Activated CD8-positive, alpha-beta memory T cell treated with anti-CD3 and anti-CD28 coated beads, Interleukin-2, amount 50 U/mL, for 48 hours (primary cell): ENCODE measurements at places on chromosomes 7 and 10.

GRCh38 chr10:28184810-28185209, 118.1 kb downstream of the MPP7 start:
- no peak for DNase-seq

DNA sequence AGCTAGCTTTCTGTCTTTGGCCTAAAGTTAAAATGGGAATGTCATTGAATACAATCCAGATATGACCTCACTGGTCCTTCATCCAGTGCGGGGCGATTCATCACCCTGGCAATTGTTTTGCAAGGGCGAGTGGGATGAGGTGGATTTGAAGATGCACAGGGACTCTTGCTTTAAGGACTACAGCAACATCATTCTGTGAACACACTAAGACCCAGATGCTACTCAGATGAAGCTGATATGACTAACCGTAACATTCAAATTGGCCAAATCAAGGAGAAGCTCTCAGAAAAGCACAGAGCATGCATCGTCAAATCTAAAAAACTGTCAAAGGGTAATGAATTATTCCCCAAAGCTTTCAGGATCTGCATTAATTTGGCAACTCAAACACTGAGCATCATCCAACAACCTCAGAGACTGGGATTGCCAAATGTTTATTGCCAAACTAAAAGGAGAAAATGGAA, 12.8 kb downstream of the CPA1 start:
- DNase-seq = no peak

DNA sequence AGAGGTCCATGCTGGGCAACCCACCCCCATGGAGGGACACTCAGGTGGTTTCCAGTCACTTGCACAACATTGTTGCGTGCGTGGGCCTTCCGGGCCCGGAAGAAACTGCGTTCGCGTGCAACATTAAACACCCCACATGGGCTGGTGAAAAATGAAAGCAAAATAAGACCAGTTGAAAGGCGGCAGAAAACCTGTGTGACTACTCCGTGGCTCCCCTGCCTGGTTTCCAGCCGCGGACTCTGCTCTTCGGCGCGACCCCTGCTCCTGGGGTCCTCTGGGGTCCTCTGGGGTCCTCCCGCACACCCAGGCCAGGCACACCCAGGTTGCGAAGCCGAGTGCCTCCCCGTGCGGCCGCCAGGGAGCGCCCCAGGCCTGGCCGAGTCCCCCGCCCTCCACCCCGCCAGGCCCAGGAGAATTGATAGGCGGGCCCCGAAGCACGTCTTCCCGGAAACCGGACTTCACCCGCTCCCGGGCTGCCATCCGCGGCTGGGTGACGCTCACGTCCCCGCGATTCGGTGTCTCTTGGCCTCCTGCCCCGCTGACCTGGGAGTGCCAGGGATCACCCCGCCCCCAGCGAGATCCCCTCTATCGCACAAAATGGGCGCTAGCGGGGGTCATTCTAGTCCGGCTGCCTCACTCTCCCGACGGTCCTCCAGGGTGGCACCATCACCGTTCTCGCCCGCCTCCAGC, 1.9 kb upstream of the SH2D4B start:
- DNase-seq = peak; percentile 87

GRCh38 chr10:19815036-19815730, 1.0 kb upstream of the PLXDC2 start:
- DNase-seq = no peak

DNA sequence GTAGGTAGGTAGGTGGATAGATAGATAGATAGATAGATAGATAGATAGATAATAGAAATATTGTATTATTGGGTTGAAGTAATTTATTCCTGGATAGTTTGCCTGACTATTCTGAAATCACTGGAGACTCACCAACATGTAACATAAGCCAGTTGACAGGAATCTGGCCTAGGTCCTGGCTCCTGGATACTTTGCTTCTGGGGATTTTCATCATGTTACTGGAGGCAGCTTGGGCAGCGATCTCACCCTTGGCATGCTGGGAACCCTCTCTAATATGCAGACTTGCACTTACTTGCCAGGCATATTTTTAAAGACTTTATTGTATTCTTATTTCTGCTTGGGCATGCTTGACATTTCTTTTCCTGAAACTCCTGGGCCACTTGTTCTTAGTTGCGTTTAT, 709.1 kb upstream of the FZD8 start:
- no peak for DNase-seq

- no peak for DNase-seq
Observed at GRCh38 chr7:86747698-86748097, 104.0 kb downstream of the GRM3 start.

GRCh38 chr7:19754521-19755116, 18.8 kb downstream of the TMEM196 start:
- no peak for DNase-seq

- no peak for DNase-seq
Observed at GRCh38 chr10:65571011-65571570, 1354.7 kb upstream of the LRRTM3 start.

GRCh38 chr7:150450491-150451001, at the start of gene GIMAP8:
Gene GIMAP8 (plus strand): TSS chr7:150450630. CDS start chr7:150466699, 16,069 bp downstream.
- DNase-seq = peak; percentile 83

DNA sequence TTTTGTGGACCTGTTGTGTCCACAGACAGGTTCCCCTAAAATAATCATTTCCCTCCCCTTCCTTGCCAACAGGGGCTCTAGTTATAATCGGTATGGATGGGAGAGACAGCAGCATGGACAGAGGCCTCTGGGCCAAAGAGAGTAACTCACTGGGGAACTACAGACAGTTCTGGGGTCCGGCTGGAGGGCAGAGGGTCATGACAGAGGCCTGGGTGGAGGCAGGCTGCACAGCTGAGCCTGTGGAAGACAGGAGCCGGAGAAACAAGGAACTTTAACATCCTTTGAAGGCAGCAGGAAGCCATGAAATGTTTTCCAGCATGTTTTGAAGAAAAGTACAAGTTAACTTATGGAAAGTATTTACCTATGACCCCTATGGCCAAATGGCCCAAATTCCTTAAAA, 68.6 kb downstream of the PDIA4 start:
- DNase-seq = no peak

DNA sequence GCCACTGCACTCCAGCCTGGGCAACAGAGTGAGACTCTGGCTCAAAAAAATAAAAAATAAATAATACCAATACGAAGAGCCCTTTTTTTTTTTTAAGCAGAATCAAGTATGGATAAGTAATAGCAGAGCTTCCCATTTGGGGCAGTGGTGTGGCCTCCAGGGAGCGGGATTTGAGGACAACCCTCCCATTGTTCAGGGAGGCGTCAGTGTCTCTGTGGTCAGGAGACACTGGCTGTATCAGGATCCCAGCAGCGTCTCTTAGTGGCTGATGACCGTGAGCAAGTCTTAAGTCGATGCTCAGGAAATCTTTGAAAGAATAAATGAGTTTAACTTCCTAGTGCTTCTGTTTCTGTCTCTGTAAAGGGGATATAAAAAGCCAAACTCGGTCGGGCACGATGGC, 25.2 kb upstream of the SH2B2 start:
- DNase-seq = no peak

DNA sequence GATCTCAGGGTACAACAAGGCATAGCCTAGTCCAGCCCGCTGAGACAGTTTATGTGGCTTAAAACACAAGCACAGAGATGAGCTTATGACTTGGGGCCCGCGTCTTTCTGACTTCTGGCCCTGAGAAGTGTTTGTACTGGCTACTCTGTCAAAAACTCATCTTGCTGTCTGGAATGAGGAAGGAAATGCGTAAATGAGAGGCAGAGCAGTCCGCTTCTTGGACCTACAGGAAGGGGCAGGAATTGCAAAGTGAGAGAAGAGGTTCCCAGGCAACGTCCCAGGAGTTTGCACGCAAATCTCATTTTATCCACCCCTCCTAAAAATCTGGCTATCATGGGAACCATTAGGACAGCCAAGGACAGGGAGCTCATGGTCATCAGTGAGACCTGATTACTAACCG, 5.5 kb downstream of the ANXA11 start:
- DNase-seq = no peak

DNA sequence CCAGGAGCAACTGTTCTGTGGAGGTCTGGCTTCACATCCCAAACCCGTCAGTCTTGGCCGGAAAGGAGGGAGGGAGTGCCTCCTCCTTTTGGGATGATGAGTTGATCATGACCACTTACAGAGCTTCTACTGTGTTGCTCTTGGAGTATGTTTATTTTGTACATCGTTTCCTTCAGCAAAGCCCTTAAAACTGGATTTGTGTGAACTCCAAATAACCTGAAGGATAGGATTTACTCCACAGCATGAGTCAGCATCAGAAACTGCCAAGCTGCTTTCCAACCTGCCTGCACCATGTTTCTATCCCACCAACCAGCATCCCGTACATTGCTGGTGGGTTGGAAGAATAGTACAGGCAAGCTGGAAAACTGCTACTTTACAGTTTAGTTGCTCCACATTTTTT, 3.5 kb downstream of the CCDC201 start:
- no peak for DNase-seq

- no peak for DNase-seq
Observed at GRCh38 chr10:81680359-81680758, 194.6 kb upstream of the NRG3 start.

GRCh38 chr10:75404815-75405597, 3.4 kb upstream of the ZNF503 start:
- DNase-seq = no peak

- peak; percentile 57 for DNase-seq
Observed at GRCh38 chr7:153193144-153193595, 433.6 kb downstream of the ACTR3B start.

GRCh38 chr7:129069021-129069420, 14.1 kb upstream of the TNPO3 start:
- no peak for DNase-seq

- no peak for DNase-seq
Observed at GRCh38 chr7:138549082-138549481, 89.0 kb downstream of the TRIM24 start.

DNA sequence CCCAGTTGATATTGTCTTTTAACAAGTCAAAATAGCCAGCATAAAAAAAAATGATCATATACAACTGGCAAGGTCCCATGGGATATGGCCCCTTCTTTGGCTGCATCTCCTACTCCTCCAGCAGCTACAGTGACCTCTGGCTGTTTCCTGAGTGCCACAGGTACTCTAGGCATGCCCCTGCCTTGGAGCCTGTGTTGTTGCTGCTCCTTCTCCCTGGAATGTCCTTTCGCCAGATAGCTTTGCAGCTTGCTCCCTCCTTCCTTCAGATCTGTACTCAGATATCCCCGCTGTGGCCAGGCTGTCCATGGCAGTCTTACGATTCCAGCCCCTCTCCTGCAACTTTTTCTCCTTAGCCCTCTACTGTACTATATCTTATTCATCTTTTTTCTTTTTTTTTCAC, 23.3 kb downstream of the CNNM2 start:
- no peak for DNase-seq

DNA sequence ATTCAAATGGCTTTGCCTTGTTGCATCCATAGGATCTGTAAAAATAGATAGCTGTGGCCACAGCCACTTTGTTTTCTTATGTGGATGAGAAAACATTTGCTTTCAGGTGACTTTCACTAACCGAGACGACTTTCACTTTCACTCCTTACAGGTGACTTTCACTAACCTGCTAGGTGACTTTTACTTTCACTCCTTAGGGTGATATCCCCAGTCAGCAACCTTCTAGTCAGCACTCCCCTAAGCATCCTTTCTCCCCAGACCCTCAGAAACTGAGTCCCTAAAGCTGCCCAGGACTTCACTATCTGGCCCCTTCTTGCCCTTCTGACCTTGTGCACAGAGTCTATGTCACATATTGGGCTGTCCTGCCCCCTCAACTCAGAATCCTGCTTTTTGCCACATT, 177.5 kb downstream of the RELN start:
- DNase-seq = no peak

- no peak for DNase-seq
Observed at GRCh38 chr7:88268858-88269257, 37.8 kb downstream of the STEAP4 start.

- no peak for DNase-seq
Observed at GRCh38 chr10:44908066-44908749, 2.9 kb upstream of the TMEM72 start.

- no peak for DNase-seq
Observed at GRCh38 chr10:49388161-49388560, 7.7 kb downstream of the DRGX start.

GRCh38 chr10:14032406-14032998, 298.2 kb downstream of the FRMD4A start:
- DNase-seq = peak; percentile 86

- no peak for DNase-seq
Observed at GRCh38 chr7:26426096-26426495, 134.4 kb downstream of the SNX10 start.

- no peak for DNase-seq
Observed at GRCh38 chr7:107041097-107041496, 3.4 kb upstream of the PRKAR2B start.

- DNase-seq = peak; percentile 42
Observed at GRCh38 chr7:1817061-1817712, 147.1 kb downstream of the ELFN1 start.

GRCh38 chr7:34821932-34822558, 164.0 kb downstream of the NPSR1 start:
- no peak for DNase-seq

GRCh38 chr7:83957333-83957732, 237.3 kb downstream of the SEMA3A start:
- no peak for DNase-seq

GRCh38 chr7:4958477-4959301, at the start of gene MMD2:
Gene MMD2 (minus strand): TSS chr7:4959187. CDS start chr7:4959017, 170 bp downstream.
- DNase-seq = no peak

DNA sequence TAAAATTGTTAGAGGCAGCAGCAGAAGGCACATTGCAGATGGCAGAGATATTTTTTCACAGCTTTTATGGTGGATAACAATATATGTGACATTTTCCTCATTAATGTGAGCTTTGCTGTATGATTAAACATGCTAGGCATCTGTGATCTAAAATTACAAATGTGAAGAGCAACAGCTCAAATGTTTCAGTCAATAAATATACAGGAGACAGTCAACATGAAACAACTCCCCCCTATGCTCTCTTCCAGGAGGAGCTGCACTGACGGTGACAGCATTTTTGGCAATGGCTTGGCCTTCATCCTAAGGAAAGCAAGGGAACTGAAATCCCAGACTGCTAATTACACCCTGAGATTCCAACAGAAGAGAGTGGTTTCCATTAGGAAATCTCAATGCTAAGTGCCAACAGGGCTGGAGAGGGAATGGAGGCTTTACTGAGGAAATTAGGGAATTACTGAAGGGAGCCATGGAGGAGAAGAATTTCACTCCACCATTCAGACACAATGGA, 51.4 kb upstream of the GRB10 start:
- DNase-seq = no peak
